Lung (tissue), 17 donors: ENCODE measurements at places on chromosomes 1 and 21. TPM values are rescaled to one million over a fixed set of nuclear protein-coding genes. Genes with fewer than 3 reads are reported as not detected.

Gene FGR
- polyA plus RNA-seq, result 403 TPM

Gene PTPN14
- polyA plus RNA-seq, result 4.5 TPM

Gene IER5
- 34.5 TPM for polyA plus RNA-seq

Gene TDRD10
- 6.1 TPM for polyA plus RNA-seq

Gene FAM110D
- polyA plus RNA-seq, result 3.1 TPM

DNA sequence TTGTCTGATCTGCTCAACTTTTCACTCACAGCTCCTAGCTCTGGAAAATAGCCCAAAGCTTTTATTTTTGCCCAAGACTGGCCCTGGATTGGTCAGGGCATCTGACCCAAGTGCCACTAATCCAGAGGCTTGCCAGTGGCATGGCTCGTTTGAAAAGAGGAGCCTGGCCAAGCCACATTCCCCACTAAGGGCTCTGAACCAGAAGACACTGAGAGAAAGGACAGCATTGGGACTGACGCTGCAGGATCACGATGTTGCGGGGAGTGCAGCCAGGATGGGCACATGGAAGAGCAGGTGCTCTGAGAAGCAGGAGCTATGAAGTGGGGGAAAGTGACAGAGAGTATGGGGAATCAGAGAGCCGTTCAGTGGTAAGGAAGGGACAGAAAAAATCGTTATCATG is 44.9 kb upstream of the TSPAN2 start:
- no peak for DNase-seq

DNA sequence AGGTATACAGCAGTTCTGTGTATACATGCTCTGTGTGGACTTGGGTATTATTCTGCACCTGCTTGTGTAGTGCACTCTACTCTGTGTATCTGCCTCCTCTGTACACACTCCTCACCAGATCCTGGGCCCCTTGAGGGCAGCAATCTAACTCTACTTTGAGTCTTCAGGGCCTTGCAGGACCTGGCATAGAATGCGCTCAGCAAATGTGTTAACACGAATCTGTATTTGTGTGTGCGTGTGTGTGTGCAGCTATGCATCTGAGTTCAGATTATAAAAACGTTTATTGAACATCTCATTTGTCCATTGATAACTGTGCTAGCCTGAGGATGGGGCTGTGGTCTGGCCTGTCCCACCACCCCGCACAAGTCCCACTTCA is 3.9 kb upstream of the MEF2D start:
- DNase-seq, result no peak

- no peak for DNase-seq
Measured at GRCh38 chr1:32180186-32181060, 948 bp downstream of the TXLNA start.

DNA sequence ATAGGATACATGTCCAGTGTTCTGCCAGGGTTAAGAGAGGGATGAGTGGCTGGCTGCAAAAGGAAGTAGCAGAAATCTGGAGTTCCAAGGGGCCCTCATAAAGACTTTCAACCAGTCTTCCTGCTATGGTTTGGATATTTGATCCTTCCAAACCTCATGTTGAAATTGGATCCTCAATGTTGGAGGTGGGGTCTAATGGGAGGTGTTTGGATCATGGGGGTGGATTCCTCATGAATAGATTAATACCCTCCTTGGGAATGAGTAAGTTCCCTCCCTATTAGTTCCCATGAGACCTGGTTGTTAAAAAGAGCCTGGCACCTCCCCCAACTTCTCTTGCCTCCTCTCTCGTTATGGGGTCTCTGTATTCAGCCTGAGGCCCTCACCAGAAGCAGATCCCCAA is 10.1 kb upstream of the GNG12 start:
- no peak for DNase-seq

- peak; percentile 94 for DNase-seq
Measured at GRCh38 chr1:154559466-154560044, 1.1 kb upstream of the UBE2Q1 start.
